ENCODE measurements at places on chromosomes 16 and 17. TPM values are rescaled to one million over a fixed set of nuclear protein-coding genes. Genes with fewer than 3 reads are reported as not detected.

GRCh38 chr16:26658486-26658885 lies 408.2 kb upstream of the C16orf82 start:
- no peak for DNase-seq

GRCh38 chr17:50556803-50557202 lies 3.7 kb upstream of the CACNA1G start:
- no peak for DNase-seq

PYCARD gene
- total RNA-seq: 46.4 TPM

KCNH4 gene
- total RNA-seq: not detected

ASGR1 gene
- 2.4 TPM for total RNA-seq
